ENCODE measurements at places on chromosomes 16 and 17.

- no peak for DNase-seq
Observed at GRCh38 chr17:45384789-45385262, 47.8 kb downstream of the ARHGAP27 start.

DNA sequence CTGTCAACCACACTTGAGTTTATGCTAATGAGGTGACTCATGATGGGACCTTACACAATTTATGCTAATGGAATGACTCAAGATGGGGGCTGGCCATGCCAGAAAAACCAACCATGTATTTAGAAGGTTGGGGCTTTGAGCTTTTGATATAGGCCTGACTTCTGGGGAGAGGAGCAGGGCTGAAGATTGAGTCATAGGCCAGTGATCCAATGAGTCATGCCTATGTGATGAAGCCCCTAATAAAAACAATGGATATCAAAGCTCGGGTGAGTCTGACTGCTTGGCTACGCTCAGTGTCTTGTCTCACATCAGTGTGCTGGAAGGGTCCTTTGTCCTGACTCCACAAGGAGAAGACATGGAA, 7.3 kb downstream of the MFSD6L start:
- DNase-seq, result no peak

DNA sequence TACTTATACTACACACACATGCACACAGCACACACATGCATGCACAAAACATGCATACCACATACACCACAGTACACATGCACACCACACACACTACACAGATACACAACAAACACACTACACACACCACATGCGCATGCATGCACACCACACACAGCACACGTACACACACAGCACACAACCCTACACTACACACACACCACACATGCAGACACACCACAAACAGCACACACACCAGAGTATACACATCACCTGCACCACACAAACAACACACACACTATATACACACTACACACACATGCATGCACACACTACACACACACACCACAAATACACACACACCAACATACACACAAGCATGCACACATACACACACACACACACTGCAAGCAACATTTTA, 166.8 kb downstream of the AHSP start:
- no peak for DNase-seq

- no peak for DNase-seq
Observed at GRCh38 chr17:7777017-7777416, 57.0 kb upstream of the KDM6B start.

DNA sequence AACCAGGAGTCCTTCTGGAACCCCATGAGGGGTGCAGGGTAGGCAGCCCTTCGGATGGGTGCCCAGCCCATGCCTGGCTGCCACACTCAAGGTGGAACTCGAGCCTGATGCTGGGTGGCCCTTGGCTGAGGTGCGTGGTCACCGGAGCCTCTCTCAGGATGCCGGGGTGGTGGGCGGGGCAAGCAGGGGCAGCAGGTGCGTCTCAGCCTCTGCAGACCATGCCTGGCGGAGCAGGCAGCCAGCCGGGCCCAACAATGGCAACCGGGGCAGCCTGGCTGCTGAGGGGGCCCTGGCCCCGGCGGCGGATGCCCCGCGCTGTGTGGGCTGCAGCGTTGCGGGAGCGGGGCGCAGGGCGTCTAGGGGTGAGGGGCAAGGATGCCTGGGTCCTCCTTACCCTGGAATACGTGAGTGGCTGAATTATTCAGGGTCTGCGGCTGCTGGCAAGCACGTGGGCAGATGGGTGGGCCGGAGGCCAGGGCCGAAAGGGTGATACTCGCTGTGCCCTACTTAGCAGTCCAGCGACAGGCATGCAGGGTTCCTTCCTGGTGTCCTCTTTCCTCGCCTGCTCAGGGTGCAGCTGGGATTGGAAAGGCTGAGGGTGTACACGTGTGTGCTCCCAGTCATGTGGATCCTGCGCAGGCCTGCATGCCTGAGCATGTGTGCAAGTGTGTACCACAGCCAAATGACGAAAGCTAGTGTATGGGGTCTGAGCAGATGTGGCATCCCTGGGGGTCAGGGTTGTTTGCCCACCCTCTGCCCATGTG, 14.6 kb downstream of the MYO15A start:
- DNase-seq, result no peak

DNA sequence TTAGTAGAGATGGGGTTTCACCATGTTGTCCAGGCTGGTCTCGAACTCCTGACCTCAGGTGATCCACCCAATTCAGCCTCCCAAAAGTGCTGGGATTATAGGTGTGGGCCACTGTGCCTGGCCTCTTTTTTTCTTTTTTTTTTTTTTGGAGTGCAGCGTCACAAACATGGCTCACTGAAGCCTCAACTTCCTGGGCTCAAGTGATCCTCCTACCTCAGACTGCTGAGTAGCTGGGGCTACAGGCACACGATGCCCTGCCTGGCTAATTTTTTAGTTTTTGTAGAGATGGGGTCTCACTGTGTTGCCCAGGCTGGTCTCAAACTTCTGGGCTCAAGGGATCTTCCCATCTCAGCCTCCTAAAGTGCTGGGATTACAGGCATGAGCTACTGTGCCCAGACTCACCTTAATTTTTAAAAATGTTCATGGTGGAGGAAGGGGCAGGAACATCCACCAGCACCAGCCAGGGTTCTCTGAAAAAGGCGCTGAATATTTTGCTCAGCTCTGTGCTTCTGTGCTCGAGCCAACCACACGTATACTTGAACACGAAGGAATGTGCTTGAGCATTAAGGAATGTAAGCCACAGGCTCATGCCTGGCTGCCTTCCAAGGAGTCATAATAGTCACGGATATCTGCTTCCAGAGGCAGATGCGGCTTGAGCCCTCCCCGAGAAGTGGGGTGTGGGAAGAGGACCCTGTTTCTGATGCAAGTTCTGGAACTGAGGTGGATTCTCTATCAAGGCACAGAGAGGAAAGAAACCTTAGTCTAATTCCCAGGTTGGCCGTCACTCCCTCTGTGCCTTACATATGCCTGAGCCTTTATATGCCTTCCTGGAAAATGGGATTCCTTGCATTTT, 65.5 kb upstream of the CREBBP start:
- no peak for DNase-seq

GRCh38 chr16:74226338-74226954, 70.2 kb upstream of the PSMD7 start:
- DNase-seq, result no peak

GRCh38 chr17:27937025-27937546, 43.9 kb upstream of the LYRM9 start:
- DNase-seq, result no peak

DNA sequence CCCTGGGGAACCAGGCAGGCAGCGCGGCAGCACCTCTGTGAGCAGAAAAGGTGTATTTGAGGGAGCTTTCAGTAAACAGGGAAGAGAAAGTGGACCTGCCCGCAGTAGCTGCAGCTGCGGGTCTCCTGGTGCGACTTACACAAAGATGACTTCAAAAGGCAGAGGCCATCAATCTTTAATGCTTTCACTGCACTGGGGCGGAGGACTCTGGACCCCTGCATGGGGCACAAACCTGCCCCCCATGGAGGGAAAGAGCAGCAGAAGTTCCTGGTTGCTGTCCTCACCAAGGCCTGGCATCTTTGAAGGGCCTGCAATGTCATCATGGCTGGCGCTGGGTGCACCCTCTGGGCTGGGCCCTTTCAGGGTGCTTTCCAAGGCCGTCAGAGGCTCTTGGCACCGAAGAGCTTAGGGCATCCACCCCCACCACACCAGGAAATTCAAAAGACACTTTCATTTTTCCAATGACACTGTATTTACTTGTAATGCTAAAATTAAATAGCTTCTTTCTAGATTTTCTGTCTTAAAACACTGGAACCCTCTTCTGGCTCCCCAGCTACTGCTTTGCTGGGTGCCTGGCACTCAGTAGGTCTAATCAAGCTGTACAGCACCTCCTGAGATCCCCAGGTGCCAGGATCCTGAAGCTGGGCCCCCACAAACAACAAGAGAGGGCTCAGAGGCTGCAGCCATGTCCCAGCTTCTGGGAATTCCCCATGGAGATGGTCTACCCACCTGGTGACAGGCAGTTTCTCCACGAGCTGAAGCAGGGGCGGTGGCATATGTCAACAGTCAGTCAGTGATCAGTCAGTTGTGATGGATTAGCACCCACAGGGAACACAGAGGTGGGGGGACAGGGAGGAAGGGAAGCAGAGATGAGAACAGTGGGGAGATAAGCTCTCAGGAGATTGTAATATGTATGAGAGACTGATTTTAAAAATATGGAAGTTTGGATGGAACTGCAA, 2.1 kb upstream of the CACNG1 start:
- no peak for DNase-seq

- DNase-seq, result peak; percentile 70
Observed at GRCh38 chr16:88651276-88651988, 579 bp upstream of the CYBA start.

DNA sequence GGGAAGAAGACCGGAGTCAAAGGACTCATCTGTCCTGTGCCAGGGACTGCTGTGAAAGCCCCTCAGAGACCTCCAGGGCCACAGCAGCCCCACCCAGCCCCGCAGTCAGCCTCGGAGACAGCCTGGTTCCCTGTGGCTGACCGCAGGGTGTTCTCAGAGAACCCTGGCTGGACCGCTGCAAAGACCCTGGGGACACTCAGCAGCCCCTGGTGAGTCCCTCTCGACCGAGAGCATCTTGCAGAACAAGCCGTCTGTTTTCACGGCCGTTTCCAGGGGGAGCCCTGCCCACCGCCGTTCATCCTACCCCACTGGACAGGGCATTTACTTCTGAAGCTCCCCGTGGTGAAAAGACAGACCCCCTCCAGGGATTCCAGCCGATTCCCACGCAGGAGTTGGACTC, 10.3 kb downstream of the UBALD1 start:
- no peak for DNase-seq

GRCh38 chr17:32253117-32253611, 12.5 kb upstream of the RHBDL3 start:
- DNase-seq, result peak; percentile 69

- no peak for DNase-seq
Observed at GRCh38 chr16:47660540-47660939, 199.4 kb downstream of the PHKB start.

DNA sequence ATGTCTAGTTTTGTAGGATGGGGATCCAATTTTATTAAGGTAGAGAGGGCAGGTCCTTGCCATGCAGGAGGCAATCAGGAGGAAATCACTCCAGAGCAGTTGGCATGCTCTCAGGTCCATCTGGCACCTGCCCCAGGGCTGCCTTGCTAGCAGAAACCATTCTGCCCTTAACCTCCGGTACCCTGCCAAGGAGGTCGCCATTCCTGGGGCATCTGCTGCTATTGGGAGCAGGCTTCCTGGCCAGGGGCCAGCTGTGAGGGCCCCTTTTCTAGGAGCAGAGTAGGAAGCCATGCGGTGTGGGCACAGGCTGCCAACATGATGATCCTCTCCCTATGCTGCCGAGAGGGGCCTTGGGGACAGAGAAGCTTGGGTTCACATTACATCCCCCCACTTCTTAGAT, 47.6 kb upstream of the MGAT5B start:
- DNase-seq, result peak; percentile 76

GRCh38 chr17:13038931-13039665, 21.3 kb upstream of the ELAC2 start:
- no peak for DNase-seq

DNA sequence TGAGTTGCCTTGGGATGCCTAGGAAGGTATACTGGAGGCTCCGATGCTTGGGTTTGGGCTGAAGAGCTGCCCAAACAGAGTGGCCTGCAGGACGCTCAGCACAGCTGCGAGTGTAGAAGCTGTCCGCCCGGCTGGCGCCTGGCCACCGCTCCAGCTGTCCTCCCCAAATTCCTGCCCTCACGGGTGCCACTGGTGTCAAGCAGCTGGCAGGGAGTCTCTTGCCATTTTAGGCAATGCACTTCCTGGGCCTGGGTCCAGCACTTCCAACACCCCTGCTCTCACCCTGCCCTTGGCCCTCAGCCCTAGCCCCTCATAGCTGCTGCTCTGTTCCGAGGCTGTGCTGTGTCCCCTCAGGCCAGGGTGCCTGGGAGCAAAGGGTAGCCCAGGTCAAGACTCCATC, 5.2 kb upstream of the PKMYT1 start:
- no peak for DNase-seq

DNA sequence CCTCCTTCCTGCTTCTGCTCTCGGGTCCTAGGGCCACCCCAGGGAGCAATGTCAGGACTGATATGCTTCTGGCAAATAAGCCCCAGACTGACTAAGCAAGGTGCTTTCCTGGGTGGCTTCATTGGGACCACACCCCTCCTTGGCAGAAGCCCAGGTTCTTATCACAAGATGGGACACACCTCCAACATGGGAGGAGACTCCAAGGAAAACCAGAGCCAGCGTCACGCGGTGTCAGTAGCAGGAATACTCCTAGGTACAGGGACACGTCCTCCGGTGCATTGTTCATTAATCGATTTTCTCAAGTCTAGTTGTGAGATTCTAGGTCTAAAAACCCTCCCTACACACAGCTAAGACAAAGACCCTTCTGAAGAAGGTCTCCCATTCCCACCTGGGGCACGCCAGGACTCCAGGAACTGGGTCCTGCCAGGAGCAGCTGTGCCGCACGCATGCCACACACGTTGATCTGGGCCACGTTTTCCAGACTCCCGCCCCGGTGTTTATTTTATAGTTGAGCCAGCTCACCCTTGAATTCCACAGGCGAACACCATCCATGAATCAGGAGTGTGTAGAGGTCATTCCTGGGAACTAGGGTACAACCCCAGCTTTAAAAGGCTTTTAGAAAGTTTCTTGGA, 30.8 kb downstream of the FA2H start:
- DNase-seq, result peak; percentile 50

GRCh38 chr17:6455321-6455705, 11.1 kb downstream of the PIMREG start:
- DNase-seq, result no peak

DNA sequence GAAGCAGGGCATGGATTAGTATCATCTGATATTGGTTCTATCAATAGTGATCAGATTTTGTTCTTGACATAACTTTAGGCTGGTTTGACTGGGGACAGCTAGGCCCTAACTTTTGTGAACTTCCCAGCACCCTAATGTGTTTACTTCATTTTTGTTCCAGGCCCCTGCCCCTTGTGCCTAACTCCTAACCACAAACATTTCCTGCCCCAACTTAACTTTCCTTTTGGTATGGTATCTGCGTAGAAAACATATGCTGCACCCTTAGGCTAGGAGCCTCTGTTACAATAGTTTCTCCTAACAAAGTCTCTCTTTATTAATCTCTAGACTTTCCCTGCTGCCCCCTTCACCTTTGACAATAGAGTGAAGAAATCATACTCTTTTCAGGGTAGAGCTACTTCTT, 2.5 kb downstream of the ADPRM start:
- DNase-seq, result no peak

DNA sequence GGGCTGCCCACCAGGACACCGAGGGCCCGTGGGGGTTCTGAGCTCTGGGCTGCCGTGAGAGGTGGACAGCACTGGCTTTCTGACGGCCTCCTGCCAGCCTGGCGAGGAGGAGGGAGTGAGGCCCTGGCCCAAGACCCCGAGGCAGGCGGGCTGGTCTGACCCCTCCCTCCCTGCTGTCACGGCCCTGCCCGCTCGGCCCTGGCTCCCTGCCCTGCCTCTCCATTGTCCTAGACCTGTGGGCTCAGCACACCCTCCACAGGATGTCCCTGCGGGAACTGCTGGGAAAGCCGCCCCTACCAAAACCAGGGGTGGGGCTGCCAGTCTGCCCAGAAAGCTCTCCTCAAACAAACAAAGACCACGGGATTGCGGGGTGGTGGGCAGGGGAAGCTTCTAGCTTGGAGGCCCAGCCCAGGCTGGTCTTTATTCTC, 20.7 kb downstream of the SPNS2 start:
- no peak for DNase-seq

Measured in BE2C (cell line).